ENCODE measurements at places on chromosomes 2 and 18.

GRCh38 chr2:40228310-40228709 is 223.6 kb downstream of the SLC8A1 start:
- DNase-seq = no peak

GRCh38 chr18:23828426-23828825 is 139.2 kb downstream of the LAMA3 start:
- no peak for DNase-seq

DNA sequence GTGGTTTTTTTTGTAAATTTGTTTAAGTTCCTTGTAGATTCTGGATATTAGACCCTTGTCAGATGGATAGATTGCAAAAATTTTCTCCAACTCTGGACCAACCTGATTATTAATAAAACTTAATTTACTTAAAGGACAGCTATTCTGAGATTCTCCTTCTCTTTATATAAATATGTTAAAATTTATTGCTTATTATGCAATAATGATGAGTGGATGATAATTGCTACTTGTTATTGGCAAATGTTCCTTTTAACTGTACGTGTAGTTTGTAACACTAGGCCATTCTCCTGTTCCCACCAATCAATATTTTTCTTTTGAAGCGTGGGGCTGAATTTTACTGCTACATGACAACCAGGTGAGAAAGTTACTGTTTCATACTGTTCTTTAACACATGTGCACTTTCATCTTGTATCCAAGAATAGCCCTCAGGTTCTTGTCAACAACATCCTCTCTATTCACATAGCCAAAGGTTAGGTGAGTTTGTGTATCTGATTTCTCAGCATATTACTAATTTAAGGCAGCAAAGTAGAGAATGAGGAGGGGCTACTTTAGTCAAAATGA is 16.6 kb upstream of the STK17B start:
- no peak for DNase-seq

- DNase-seq = no peak
Measured at GRCh38 chr18:46581648-46582047, 75.4 kb downstream of the LOXHD1 start.

DNA sequence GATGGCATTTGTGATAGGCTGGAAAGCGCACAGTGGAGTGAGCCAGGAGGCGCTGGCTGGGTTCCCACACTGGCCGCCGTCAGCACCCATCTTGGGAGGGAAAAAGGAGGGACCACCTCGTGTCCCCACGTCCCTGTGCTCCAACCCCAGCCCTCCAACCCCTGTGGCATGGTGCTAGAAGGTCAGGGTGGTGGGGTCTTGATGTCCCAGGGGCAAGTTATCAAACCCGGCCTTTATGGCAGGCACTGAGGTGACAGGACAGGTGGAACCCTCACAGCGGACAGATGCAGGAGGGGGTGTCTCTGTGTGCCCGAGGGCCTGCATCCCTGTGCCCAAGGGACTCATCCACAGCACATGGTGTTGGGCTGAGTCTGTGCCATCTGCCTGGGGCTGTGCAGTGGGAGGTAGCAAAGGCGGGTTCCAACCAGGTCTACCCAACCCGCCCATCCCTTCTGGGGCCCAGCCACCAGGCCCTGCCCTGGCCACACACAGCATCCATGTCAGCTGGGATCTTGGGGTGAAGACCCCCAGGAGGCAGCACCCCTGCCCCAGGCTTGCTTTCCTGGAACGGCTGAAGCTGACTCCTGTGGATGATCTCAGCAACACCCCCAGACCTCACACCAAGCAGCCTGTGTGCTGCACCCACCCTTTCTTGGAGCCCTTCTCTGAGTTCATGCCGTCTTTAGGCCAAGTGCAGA is 246.1 kb downstream of the NDUFA10 start:
- DNase-seq = no peak

DNA sequence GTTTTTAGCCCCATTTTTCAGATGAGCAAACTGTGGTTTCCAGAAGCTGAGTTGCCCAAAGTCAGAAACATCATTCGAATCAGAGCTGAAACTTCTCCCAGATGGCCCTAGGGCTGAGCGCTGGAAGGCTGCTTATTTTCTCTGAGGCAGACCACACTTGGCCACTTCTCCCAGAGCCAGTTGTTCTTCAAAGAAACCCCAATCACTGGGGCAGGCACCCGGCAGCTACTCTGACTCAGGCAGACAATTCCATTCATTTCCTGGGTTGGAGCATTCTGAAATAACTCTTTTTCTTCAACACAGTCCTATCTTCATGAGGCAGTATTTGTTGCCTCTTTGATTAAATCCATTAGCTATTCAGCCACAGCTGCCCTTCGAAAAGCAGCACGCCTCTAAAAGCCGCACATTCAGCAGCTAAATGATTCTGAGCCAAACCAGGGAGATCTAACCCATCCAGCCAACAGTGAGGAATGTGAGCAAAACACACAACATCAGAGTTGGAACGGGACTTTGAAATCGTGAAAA is 40.9 kb downstream of the LRATD1 start:
- no peak for DNase-seq

- DNase-seq = no peak
Measured at GRCh38 chr2:202639231-202639630, 4.5 kb downstream of the FAM117B start.

GRCh38 chr2:19799881-19800780 is 101.7 kb downstream of the TTC32 start:
- DNase-seq = no peak

DNA sequence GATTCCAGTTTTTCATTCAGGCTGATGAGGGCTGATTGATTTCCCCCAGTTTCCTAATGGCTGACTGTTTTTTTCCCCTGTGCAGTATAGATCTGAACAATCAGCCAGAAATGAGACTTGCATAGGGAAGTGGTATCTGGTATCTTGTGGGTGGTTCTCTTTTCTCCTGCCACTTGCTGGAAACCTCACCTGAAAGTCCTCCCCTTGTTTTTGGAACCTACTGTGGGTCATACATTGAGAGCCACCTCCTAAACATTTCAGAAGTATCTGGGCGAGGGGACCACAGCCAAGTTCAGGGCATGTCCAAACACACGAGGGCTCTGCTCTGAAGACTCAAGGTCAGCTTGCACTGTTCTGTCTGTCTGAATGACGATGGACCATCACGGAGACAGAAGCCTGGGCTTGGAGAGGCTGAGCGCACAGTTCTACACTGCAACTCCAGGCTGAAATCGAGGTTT is 19.3 kb downstream of the ALPK2 start:
- no peak for DNase-seq

- no peak for DNase-seq
Measured at GRCh38 chr2:52897511-52898044, 870.0 kb upstream of the CHAC2 start.

DNA sequence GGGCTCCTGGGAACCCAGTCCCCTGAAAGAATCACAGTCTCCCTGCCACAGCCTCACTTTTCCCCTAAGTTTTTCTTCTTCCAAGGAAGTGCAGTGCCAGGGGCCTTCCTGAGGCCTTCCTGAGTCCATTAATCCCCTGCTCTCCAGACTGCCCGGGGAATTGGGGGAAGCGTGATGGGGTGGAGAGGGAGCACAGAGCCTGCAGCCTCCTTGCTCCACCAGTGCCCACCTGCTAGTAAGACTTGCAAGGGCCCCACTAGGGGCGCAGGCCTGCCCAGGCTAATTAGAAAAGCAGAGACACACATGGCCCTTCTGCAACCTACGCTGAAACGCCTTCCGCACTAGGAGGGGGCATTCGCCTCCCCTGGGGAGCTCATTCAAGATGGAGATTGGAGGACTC is 110.6 kb downstream of the MRO start:
- DNase-seq = no peak

All from skeletal muscle cell (primary cell).